Fibroblast of skin of scalp (primary cell): ENCODE measurements at places on chromosomes 1 and 21.

DNA sequence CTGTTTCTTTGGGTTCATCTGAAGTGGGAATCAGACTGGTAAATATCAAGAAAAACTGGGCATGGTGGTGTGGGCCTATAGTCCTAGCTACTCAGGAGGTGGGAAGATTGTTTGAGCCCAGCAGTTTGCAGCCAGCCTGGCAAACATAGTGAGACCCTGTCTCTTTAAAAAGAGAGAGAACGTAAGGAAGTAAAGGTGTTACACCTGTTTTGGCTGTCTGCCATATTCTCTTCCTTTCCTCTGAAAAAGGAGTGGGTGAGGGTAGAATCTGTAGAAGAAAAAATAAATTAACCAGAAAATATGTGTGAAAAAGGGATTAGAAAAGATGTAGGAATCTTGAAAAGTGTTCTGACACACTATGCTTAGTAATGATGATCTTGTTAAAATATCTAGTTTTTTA lies 20.0 kb downstream of the AHCYL1 start:
- no peak for DNase-seq

GRCh38 chr1:173451981-173452380 lies 25.2 kb upstream of the PRDX6 start:
- no peak for DNase-seq

GRCh38 chr1:232767305-232768074 lies 37.7 kb upstream of the MAP10 start:
- DNase-seq, result peak; percentile 52

- DNase-seq, result no peak
Measured at GRCh38 chr21:46064870-46065214, 33.1 kb upstream of the COL6A2 start.

- no peak for DNase-seq
Measured at GRCh38 chr21:46227811-46228344, 696 bp downstream of the LSS start.

DNA sequence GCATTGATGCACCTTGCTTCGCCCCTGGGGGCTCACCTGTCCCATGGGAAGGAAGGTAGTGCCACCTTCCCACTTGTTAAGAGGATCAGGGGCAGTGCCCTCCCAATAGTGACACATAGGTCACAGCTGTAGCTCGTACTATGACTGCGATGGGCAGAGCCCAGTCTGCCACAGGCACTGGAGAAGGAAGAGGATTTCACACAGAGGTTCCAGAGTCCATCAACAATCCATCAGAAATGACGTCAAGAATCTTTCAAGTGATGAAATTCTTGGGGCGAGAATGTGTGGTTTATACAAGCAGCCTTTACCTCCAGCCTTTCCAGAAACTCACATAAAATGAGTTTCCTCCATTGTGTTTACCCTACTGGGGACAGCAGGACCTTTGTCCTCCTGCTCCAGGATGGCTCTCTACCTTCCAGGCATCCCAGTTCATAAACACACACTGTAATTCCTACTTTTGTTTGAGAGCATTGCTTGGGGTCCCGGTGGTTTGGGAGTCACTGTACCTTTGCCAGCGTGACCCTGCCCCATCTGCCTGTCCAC lies 260.6 kb upstream of the VAMP3 start:
- no peak for DNase-seq

- peak; percentile 68 for DNase-seq
Measured at GRCh38 chr1:173329726-173330125, 122.6 kb upstream of the TNFSF4 start.
